ENCODE measurements at places on chromosomes 16 and 17.

- H3K4me1 ChIP-seq: peaks cover 14% of the 10 kb centered on the region
- H3K36me3 ChIP-seq: no peaks in the 10 kb centered on the region
- DNase-seq: no peak
- H3K27ac ChIP-seq: no peak overlapping the region
Observed at GRCh38 chr17:45325810-45326209, 9.0 kb upstream of the MAP3K14 start.

- no peak for DNase-seq
- no peaks in the 10 kb centered on the region for H3K27me3 ChIP-seq
- H3K4me1 ChIP-seq: peaks cover 10% of the 10 kb centered on the region
- H3K27ac ChIP-seq: no peak within 1 kb of the TSS
- H3K4me3 ChIP-seq: peak within 1 kb of the TSS; percentile 61
- no peaks in the 10 kb centered on the region for H3K36me3 ChIP-seq
Observed at GRCh38 chr16:85750827-85751697, at the start of gene C16orf74. Gene C16orf74 (minus strand): TSS chr16:85751096. CDS start chr16:85735217, 15,879 bp downstream.

DNA sequence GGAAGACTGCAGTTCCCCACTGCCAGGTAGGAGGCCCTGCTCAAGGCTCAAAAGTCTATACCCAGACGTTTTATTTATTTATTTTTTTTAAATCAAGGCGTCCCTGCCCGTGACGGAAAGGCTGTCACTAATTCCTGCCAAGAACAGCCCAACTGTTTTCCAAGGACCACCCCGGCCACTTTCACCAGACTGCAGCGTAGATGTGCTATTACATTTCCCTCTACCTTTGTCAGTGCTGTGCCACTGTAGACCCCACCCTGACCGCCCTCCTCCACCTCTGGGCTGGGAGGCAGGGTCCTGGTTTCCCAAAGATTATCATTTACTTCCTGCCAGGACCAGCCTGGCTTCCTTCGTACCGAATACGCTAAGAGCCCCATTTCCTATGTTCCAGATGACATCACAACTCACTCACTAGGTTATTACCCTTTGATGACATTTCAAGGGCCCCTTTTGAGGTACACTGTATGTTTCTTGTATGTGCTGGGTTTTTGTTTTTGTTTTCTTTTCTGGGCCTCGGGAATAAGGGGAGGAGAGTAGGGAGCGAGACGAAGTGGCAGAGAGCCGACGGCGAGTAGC, 6.3 kb upstream of the RNF227 start:
- no peaks in the 10 kb centered on the region for H3K36me3 ChIP-seq

GRCh38 chr17:52128721-52129120, 29.8 kb downstream of the CA10 start:
- H3K27ac ChIP-seq: no peak overlapping the region
- no peak for DNase-seq
- no peak overlapping the region for H3K4me3 ChIP-seq

- DNase-seq: no peak
- H3K4me3 ChIP-seq: no peak overlapping the region
- H3K27ac ChIP-seq: no peak overlapping the region
- H3K4me1 ChIP-seq: no peaks in the 10 kb centered on the region
- H3K36me3 ChIP-seq: no peaks in the 10 kb centered on the region
Observed at GRCh38 chr16:69005641-69006355, 99.7 kb upstream of the HAS3 start.

- H3K27me3 ChIP-seq: no peaks in the 10 kb centered on the region
- peaks cover 7% of the 10 kb centered on the region for H3K36me3 ChIP-seq
- 0 out of 2 replicates have a peak, but pooled peaks cover 5% of the 10 kb centered on the region for H3K4me1 ChIP-seq
- no peak overlapping the region for H3K27ac ChIP-seq
- H3K4me3 ChIP-seq: no peak overlapping the region
Observed at GRCh38 chr17:7858522-7858810, 663 bp downstream of the CYB5D1 start.

GRCh38 chr17:72349491-72349995, 228.7 kb downstream of the SOX9 start:
- H3K4me1 ChIP-seq: peaks cover 8% of the 10 kb centered on the region
- H3K27ac ChIP-seq: no peak overlapping the region

- peak overlapping the region; percentile 67 for H3K4me3 ChIP-seq
- no peaks in the 10 kb centered on the region for H3K27me3 ChIP-seq
- peaks cover 24% of the 10 kb centered on the region for H3K4me1 ChIP-seq
- peak overlapping the region; percentile 79 for H3K27ac ChIP-seq
Observed at GRCh38 chr17:8151641-8152111, 528 bp downstream of the PER1 start.

GRCh38 chr17:72417627-72418026, 296.8 kb downstream of the SOX9 start:
- peaks cover 56% of the 10 kb centered on the region for H3K4me1 ChIP-seq
- no peak overlapping the region for H3K27ac ChIP-seq
- no peak overlapping the region for H3K4me3 ChIP-seq
- H3K36me3 ChIP-seq: no peaks in the 10 kb centered on the region
